Activated T-cell treated with anti-CD3 and anti-CD28 coated beads, Interleukin-2, amount 50 U/mL, for 72 hours (primary cell): ENCODE measurements at places on chromosomes 3 and 15. TPM values are rescaled to one million over a fixed set of nuclear protein-coding genes. Genes with fewer than 3 reads are reported as not detected.
A peak's percentile ranks its signal among the peaks of the same experiment; 100 is the strongest.

GRCh38 chr3:9139366-9139765 is 110.1 kb downstream of the SRGAP3 start:
- DNase-seq: no peak
- no peaks in the 10 kb centered on the region for H3K4me1 ChIP-seq
- peaks cover 33% of the 10 kb centered on the region for H3K27me3 ChIP-seq
- H3K36me3 ChIP-seq: no peaks in the 10 kb centered on the region
- no peak overlapping the region for H3K27ac ChIP-seq

- H3K27me3 ChIP-seq: peaks cover 25% of the 10 kb centered on the region
- no peak overlapping the region for H3K4me3 ChIP-seq
- DNase-seq: no peak
- H3K27ac ChIP-seq: no peak overlapping the region
- H3K4me1 ChIP-seq: no peaks in the 10 kb centered on the region
- H3K36me3 ChIP-seq: no peaks in the 10 kb centered on the region
These were observed 311.0 kb downstream of the MCTP2 start for GRCh38 chr15:94542391-94542790.

- H3K27me3 ChIP-seq: peaks cover 12% of the 10 kb centered on the region
- no peaks in the 10 kb centered on the region for H3K36me3 ChIP-seq
These were observed 289.9 kb upstream of the RASGRP1 start for GRCh38 chr15:38854506-38854905.

DNA sequence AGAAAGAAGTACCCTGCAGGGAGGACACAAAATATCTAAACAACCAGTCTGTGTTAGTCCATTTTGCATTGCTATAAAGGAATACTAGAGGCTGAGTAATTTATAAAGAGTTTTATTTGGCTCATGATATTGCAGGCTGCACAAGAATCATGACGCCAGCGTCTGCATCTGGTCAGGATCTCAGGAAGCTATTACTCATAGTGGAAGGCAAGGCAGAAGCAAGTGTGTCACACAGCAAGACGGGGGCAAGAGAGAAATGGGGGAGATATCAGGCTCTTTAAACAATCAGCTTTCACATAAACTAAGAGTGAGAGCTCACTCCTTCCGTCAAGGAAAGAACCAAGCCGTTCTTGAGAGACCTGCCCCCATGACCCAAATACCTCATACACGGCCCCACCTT is 614.8 kb downstream of the ZIC1 start:
- no peaks in the 10 kb centered on the region for H3K27me3 ChIP-seq
- no peaks in the 10 kb centered on the region for H3K4me1 ChIP-seq
- no peak for DNase-seq
- no peaks in the 10 kb centered on the region for H3K36me3 ChIP-seq

DNA sequence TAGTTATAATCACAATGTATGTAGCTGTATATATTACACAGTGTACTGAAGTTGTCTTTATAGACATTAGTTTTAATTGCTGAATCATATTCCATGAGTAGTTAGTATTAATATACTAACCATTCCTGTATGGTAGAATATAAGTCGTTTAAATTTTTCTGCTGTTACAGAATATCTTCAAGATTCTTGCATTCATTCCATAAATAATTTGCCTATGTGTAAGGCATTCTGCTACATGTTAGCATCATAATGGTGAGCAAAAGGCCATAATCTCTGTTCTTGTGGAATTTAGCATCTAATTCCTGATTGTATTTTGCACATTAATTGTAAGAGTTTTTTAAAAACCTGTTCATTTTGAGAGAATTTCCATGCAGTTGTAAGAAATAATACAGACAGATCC is 14.1 kb downstream of the GYG1 start:
- DNase-seq: no peak
- no peak overlapping the region for H3K4me3 ChIP-seq
- no peaks in the 10 kb centered on the region for H3K36me3 ChIP-seq
- no peak overlapping the region for H3K27ac ChIP-seq

Gene PPP1R14D
- not detected for total RNA-seq

DNA sequence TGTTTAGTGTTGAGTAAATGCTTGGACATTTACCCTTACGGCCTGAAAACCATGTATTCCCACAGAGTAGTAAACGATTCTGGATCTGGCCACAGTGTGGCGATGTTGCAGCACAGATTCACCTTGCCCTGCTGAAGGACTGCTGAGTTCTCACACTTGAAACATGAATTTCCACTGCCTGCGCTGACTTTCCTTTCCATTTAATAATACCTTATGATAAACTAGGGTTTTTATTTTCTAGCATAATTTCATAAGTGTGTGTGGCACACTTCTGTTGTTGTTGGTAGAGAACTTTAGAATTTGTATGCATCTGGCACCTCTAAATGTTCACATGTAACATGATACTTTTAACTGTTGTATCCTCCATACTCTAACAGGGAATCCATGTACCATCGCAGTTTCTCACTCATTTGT is 53.9 kb downstream of the C3orf38 start:
- H3K27me3 ChIP-seq: peaks cover 4% of the 10 kb centered on the region
- H3K4me1 ChIP-seq: no peaks in the 10 kb centered on the region
- H3K4me3 ChIP-seq: no peak overlapping the region
- no peaks in the 10 kb centered on the region for H3K36me3 ChIP-seq

DNA sequence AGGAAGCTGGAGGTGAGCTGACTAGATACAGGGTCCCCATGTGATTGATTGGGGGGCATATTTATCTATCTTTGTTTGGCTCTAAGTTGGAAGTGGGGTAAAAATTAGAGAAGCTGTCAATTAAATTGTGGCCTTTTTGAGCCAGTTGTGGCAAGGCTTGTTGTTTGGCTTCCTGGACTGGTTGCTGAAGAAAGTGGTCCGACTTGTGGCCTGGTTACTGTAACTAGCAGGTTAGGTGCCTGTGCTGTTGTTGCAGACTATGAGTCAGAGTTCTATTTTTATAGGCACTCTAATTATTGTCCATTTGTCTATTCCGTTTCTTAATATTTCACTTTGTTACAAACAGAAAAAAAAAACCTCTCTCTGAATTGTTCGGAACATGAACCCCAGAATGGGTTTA is 129.1 kb upstream of the CNTN6 start:
- H3K4me3 ChIP-seq: no peak overlapping the region
- peaks cover 7% of the 10 kb centered on the region for H3K36me3 ChIP-seq
- H3K27ac ChIP-seq: no peak overlapping the region
- no peak for DNase-seq
- no peaks in the 10 kb centered on the region for H3K27me3 ChIP-seq

GRCh38 chr3:194003114-194004057 is 132.6 kb upstream of the HES1 start:
- H3K4me1 ChIP-seq: peaks cover 18% of the 10 kb centered on the region
- H3K4me3 ChIP-seq: peak overlapping the region; percentile 64
- peaks cover 41% of the 10 kb centered on the region for H3K27me3 ChIP-seq
- H3K27ac ChIP-seq: no peak overlapping the region
- H3K36me3 ChIP-seq: no peaks in the 10 kb centered on the region
- DNase-seq: peak; percentile 44

Gene WDR93
- total RNA-seq: 0.19 TPM

DNA sequence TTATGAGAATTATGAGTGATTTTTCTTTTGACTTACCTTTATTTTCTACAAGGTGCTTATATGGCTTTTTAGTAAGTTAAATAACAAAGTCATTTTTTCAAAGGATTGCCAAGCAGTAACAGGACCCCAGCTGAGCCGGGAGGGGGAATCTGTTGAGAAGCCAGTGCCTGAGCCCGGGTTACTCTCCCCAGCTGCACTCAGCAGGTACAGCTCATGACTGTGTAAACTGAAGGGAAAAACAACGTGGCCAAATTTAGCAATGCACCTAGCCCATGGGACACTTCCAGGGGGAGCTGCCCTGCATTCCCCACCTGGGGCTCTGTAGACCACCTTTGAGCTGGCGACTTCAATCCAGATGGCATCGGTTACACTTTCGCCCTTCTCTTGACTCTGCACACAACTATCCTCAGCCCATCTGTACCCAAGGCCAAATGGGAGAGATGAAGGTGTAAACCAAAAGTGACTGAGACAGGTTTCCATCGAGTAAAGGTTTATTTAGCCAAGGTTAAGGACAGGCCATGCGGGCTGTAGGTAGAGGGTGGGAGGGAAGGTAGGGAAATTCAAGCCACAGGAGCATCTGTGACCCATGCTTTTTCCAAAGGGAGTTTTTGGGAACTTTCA is 18.2 kb upstream of the HCN4 start:
- no peak overlapping the region for H3K4me3 ChIP-seq
- no peaks in the 10 kb centered on the region for H3K36me3 ChIP-seq
- DNase-seq: no peak
- H3K4me1 ChIP-seq: no peaks in the 10 kb centered on the region
- no peak overlapping the region for H3K27ac ChIP-seq
- peaks cover 26% of the 10 kb centered on the region for H3K27me3 ChIP-seq

Gene GABRG3
- not detected for total RNA-seq

DNA sequence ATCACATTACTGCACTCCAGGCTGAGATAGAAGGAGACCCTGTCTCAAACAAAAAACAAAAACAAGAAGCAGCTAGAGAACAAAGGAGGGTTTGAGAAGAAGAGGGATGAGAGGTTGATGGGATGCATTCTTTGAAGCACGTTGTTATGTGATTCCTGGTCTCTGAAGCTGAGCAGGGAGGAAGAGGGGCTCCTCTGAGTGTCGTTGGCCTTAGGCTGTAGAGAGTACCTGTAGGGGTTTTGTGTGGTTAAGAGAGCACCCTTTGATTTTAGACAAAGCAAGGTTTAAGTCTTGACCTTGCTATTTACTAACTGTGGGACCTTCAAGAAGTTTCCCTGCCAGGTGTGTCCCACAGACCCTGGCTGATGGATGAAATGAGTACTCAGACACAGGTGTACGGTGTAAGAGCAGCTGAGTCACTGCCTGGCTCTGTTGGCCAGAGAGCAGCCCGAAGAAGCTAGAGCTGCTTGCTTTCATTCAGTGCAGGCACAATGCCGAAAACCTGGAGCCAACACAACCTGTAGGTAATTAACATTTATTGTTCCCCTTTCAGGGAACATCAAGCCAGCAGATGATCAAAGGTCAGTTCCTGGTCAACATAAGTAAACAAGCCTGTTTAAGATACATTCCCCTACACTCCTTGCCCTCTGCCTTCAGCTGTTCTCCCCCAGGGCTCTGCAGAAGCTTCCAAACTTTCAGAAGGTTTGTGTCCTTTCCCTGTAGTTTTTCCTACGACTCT is 67.2 kb downstream of the LRRK1 start:
- no peak overlapping the region for H3K4me3 ChIP-seq
- H3K36me3 ChIP-seq: no peaks in the 10 kb centered on the region
- H3K27ac ChIP-seq: no peak overlapping the region
- no peak for DNase-seq

Gene CASR
- 0.23 TPM for total RNA-seq

DNA sequence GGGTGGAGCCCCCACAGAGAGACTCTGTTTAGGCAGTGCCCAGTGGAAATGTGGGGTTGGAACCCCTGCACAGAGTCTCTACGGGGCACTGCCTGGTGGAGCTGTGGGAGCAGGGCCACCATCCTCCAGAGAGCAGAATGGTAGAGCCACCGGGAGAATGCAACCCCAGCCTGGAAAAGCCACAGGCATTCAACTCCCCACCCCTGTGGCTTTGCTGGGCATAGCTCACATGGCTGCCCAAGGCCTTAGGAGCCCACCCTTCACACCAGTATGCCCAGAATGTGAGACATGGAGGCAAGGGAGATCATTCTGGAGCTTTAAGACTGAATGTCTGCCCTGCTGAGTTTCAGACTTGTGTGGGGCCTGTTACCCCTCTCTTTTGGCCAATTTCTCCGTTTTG is 19.0 kb upstream of the CHCHD6 start:
- H3K36me3 ChIP-seq: no peaks in the 10 kb centered on the region

DNA sequence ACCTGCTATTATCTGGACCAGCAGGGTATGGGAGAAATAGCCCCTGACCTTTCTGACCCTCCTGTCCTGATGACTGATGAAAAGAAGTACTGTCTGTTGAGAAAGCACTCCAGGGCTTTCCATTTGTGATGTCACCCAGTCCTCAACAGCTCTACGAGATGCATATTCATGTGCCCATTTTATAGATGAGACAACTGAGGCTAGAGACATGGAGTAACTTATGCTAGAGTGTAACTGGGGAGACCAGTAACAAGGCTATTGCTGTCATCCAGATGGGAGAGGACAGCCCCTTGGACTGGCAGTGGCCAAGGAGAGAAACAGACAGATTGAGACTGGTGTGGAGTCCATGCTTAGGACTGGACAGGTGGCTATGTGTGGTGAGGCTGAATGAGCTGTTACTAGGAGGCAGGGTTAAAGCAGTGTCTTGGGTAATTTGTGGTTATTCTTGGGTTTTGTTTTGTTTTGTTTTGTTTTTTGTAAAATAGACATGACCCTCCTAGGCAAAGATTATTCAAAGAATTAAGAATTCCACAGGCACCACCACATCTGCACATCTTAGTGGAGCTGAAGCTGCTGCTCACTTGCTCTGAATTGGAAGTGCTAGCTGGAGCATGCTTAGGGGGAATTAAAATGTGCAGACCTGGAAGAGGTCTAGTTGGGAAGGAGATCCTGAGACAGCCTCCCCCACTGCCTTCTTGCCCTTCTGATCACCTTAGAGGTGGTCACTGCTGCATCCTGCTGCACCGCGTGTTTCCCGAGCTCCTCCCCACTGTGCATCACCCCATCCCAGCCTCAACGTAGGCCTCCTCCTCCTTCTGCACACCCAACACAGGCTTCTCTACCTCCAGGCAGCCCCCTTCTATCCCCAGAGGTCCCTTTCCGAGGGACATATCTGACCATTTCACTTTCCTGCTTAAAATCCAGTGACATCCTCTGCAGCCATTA is 8.4 kb downstream of the HRH1 start:
- peaks cover 52% of the 10 kb centered on the region for H3K27me3 ChIP-seq
- no peaks in the 10 kb centered on the region for H3K4me1 ChIP-seq
- no peak overlapping the region for H3K4me3 ChIP-seq
- DNase-seq: no peak

Gene DNASE1L3
- total RNA-seq: not detected

Gene GP9
- not detected for total RNA-seq

DNA sequence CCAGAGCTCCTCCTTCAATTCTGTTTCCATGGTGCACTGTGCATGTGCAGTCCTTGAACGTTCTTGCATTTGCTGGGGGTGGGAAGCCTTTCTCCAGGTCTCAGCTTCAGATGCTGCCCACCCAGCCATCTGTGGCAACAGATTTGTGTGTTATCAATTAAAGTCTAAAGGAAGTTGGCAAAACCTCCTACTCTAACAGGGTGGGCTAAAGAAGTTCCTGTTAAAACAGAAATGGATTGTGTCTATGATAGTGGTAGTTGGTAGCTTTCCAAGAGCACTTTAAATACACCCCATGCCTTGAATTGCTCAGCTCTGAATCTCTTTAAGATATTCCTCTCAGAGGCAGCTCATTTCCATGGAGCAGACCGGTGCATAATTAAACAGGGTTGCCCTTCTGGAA is 488.0 kb upstream of the SUCLG2 start:
- H3K4me3 ChIP-seq: no peak overlapping the region
- no peak overlapping the region for H3K27ac ChIP-seq
- no peak for DNase-seq

DNA sequence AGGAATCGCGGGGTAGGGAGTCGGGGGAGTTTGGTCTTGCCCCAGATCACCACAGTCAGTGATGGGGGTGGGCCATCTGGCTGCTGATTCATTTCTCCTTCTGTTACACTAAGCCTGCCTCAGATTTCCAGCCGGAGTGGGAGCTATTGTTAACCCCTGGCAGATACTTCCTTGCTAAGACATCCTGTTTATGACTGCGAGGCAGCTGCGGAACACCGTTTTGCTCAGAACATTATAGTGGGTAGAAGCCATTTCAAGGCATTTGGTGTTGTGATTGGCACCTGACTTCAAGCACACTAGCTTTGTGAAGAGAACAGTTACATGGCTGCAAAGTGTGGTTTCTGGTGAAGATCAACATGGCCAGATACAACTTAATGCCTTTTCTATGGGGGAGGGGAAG is 73.8 kb downstream of the FLNB start:
- no peaks in the 10 kb centered on the region for H3K27me3 ChIP-seq
- peaks cover 61% of the 10 kb centered on the region for H3K4me1 ChIP-seq

- H3K36me3 ChIP-seq: peaks cover 25% of the 10 kb centered on the region
- no peaks in the 10 kb centered on the region for H3K27me3 ChIP-seq
- no peak for DNase-seq
- no peak overlapping the region for H3K27ac ChIP-seq
- no peaks in the 10 kb centered on the region for H3K4me1 ChIP-seq
These were observed 122.5 kb downstream of the C3orf70 start for GRCh38 chr3:185030399-185030798.

Gene UROC1
- total RNA-seq: not detected
